ENCODE measurements at places on chromosomes 1 and 21.

- DNase-seq = no peak
These were observed 25.9 kb downstream of the KIRREL1 start for GRCh38 chr1:158019171-158019868.

DNA sequence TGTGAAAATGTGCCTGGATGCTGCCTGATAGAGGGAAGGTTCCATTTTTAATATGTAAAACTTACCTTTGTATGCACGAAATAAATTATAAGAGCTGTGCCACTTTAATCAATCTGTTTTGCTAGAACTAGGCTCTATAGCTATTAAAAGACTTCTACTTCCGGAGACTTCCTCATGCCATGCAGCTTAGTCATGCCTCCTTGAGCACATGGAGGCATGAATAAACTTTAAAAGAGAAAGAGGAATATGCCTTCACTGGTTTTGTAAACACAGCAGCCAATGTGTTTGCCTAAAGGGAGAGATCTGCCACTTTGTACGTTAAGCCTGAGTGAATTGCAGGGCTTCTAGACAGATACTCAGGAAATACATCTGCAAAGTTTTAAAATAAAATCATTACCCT is 604.6 kb downstream of the LRRIQ3 start:
- DNase-seq = no peak

DNA sequence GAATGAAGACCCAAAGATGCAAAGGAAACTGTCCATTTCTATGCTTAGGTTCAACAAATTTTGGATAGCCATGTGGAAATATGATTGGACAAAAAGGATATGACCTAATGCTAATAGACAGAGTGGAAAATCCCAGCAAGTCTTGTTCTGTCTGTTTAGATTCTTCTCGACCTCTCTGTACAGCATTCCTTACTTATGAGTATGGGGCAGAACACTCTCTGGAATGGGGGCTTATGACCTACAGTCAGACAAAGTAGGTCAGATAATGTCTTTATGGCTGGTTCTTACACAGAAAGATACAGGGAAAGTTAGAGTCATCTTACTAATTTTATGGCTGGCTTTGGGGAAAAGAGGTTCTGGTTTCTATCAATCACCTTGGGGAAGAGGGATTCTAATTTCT is 2.8 kb downstream of the GCSAML start:
- no peak for DNase-seq

GRCh38 chr1:12555411-12556367 is 62.3 kb downstream of the DHRS3 start:
- DNase-seq = no peak

- no peak for DNase-seq
These were observed 38.0 kb downstream of the SPRTN start for GRCh38 chr1:231376101-231376500.

GRCh38 chr1:12188115-12188514 is 21.3 kb downstream of the TNFRSF1B start:
- DNase-seq = no peak

DNA sequence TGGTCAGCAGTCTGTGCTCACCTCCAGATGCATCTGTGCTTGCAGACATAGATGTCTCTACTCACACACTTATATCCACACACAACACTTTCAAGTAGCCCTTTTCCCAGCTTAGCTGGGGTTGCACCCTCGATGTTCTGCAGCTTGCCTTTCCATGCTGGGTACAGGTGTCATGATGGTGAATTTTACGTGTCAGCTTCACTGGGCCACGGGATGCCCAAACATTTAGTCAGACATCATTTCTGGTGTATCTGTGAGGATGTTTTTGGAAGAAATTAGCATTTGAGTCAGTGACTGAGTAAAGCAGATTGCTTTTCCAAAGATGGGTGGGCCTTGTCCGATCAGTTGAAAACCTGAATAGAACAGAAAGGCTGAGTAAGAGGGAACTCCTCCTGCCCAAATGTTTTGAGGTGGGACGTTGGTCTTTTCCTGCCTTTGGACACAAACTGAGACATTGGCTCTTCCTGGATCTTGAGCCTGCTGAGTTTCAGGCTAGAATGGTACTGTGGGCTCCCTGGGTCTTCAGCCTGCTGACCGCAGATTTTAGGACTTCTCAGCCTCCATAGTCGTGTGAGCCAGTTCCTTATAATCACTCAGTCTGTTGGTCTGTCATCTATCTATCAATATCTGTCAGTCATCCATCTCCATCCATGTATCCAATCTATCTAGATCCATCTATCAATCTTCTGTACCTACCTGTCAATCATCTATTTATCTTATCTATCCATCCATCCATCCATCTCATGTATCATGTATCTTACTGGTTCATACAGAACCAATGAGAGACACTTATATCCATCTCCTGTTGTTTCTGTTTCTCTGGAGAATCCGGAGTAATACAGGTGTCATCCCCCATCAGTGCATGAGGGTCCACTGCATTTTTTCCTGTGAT is 12.7 kb upstream of the OBSCN start:
- DNase-seq = no peak

All from hypothalamus (tissue), 51 donors.